ENCODE measurements at places on chromosomes 1 and 21.

- no peak for DNase-seq
Observed at GRCh38 chr1:41882068-41882477, 36.6 kb downstream of the HIVEP3 start.

DNA sequence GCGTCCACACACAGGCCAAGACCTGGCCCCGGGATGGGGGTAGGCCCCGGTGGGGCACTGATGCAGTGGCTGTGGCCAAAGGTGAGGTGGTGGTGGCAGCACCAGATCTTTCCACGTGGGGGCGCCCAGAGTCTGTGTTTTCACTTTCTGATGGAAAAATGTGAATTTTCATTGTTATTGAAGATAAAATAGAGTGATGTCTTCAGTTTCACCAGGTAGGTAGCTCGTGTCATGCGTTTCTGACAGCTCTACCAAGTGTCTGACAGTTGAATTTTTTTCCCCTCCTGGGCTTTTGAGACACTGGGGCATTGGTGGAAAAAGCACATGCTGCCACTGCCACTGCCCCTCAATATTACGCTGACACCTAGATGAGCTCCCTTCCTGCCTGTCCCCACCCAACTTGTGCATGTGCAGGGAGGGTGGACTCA is 40.0 kb upstream of the MAGOH start:
- DNase-seq, result peak; percentile 75

DNA sequence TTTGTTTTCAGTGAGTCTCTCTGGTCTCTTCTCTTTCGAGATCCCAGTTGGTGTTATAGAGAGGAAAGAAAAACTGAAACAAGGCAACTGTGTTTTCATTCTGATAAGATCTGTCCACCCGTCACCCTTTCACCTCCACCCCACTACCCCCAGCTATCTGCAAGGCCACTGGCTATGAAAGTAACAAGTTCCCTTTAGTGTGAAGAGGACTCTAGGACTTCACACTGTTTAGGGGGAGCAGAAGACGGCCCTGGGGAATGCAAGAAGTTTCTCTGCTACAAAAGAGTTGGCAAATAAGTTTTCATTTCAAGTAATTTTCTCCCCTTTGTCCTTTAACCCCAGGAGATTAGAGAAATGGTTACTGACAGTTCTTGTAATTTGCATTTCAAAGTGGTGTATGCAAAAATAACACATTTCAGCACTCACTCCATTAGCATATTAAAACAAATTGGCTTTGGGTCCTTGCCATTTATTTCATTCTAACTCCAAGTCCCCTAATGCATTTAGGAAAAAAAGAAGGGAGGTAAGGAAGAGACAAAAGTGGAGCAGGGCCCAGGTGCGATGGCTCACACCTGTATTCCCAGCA is 79.6 kb upstream of the PPM1J start:
- DNase-seq, result no peak

- DNase-seq, result no peak
Observed at GRCh38 chr1:160546942-160547341, 23.9 kb upstream of the SLAMF6 start.

DNA sequence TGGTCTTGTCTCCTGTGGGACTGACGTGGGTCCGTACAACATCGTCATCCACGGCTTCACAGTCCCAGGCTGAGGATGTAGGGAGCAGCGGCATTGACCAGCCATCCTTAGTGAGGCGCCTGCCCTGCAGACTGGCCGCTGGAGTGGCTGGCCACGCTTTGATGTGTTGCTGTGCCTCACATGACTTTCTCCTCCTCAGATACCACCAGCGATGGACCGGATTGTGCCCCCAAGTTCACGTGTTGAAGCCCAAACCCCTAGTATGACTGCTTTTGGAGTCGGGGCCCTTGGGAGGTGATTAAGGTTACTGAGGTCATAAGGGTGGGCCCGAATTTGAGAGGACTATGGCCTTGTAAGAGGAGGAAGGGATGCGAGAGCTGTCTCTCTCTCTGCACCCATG is 122.5 kb downstream of the PCBP3 start:
- DNase-seq, result no peak
